ENCODE measurements at places on chromosomes 1 and 21.

- no peak for DNase-seq
Measured at GRCh38 chr1:1833916-1834325, 55.7 kb upstream of the NADK start.

GRCh38 chr1:183887826-183888819 lies 83.2 kb downstream of the RGL1 start:
- peak; percentile 31 for DNase-seq

DNA sequence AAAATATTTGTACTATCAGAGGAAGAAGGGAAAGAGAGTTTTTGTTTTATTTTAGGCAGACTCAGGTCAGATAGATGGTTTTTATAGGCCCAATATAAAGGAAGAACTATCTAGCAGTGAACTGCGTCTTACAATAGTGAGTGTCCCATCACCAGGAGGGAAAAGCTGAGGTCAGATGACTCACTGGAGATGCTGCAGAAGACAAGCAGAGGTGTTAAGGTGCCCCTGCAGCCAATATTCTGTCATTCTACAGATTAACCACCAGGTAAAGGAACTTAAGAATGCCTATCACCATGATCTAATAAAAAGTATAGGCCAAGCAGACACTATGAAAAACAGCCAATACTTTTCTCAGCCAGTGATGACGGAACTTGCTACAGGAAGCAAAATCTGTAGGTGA lies 29.6 kb downstream of the IVNS1ABP start:
- DNase-seq = no peak

GRCh38 chr1:179295164-179295755 lies 1.7 kb downstream of the SOAT1 start:
- peak; percentile 39 for DNase-seq

- DNase-seq = no peak
Measured at GRCh38 chr1:81493102-81493869, 307.4 kb upstream of the ADGRL2 start.

GRCh38 chr1:15128520-15129313 lies 24.8 kb upstream of the TMEM51 start:
- peak; percentile 67 for DNase-seq

GRCh38 chr1:237115035-237115434 lies 73.1 kb downstream of the RYR2 start:
- DNase-seq = no peak

- DNase-seq = no peak
Measured at GRCh38 chr1:40954626-40955025, 24.9 kb upstream of the CTPS1 start.

- DNase-seq = no peak
Measured at GRCh38 chr1:29392036-29392435, 155.7 kb downstream of the PTPRU start.

DNA sequence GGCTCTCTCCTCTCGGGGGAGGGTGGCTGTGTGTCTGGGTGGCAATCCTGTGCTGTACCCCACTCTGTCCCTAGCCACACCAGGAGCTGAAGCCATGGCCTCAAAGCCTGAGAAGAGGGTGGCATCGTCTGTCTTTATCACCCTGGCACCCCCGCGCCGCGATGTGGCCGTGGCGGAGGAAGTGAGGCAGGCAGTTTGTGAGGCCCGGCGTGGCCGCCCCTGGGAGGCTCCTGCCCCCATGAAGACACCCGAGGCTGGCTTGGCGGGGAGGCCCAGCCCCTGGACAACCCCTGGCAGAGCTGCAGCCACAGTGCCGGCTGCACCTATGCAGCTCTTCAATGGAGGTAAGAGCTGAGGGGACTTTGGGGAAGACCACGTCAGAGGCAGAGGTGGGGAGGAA lies 6.3 kb downstream of the FBLIM1 start:
- no peak for DNase-seq

DNA sequence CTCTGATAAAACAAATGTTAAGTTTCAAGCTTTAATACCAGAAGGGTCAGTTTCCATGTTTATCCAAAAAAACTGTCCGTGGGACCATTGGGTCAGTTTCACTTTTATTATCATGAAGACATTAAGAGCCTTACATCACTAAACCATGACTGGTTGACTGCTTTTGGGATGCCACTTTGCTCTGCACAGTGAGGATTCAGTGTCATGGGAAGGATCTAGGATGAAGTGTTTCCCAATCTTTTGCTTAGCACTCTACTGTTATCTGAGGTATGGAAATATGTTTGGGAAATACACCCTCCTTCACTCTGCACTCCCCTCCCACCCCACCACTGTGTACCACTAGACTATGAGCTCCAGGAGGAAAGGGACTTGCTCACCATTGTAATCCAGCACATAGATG lies 16.3 kb downstream of the RPS6KC1 start:
- no peak for DNase-seq

- DNase-seq = no peak
Measured at GRCh38 chr1:202014915-202015661, 4.7 kb downstream of the ELF3 start.

DNA sequence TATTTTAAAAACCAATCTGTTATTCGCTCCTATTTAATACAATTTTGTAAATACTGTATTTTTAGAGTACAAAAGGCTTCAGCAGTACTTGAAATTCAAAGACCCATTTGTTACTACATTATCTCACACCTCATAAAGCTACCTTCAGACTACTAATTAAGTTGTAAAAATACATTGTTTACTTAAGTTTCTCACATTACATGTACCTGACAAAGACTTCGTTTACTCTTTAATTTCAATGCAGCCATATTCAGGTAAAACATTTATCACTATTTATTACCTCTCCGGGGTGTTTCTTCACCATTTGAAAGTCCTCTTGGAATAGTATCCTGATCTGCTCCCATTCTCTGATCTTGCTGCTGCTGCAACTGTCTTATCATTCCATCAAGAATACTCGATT lies 55.2 kb downstream of the BRWD1 start:
- DNase-seq = no peak

- peak; percentile 73 for DNase-seq
Measured at GRCh38 chr1:42146626-42147320, 6.4 kb upstream of the GUCA2B start.

GRCh38 chr1:8551057-8551456 lies 233.1 kb downstream of the SLC45A1 start:
- DNase-seq = no peak

DNA sequence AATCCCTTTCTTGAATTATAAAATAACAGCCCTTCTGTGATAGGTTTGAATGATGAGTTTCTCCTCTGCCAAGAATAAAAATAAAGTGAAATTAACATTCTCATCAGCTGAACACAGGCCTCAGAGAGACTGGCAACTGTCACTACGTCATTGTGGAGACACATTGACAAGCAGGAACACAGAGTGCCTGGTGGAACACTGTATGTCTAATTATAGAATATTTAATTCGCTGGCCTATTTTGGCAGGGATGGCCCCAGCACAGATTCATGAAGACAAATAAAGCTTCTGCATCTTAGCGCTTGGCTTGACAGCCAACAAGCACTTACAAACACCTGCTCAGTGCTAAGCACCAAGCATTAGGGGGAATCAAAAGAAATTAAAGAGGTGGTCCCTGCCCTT lies 52.0 kb upstream of the SMYD2 start:
- DNase-seq = no peak

GRCh38 chr1:149916898-149917252 lies 769 bp downstream of the SV2A start:
- DNase-seq = no peak

- no peak for DNase-seq
Measured at GRCh38 chr1:1132956-1133750, 17.3 kb upstream of the C1orf159 start.

DNA sequence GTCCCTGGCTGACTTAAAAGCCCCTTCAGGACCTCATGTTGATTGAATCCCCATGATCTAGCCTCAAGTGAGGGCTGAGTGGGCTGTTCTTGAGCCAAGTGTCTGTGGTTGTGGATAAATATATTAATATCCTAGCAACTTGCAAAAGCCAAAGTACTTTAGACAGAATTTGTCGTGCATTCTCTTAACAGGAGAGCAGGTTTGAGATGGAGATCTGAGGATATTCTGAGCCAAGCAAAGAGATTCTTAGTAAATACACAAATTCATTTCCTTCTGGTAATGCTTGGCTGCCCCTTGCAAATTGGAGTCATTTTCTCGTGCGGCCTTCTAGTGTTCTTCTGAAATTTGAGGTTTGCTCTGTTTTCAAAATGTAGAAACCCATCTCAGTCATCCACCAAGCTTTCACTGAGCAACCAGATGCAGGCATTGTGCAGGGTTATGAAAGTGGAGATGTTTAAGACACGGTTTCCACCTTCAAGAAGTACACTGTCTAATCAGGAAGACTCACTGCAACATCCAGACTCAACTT lies 242.1 kb upstream of the JUN start:
- DNase-seq = no peak

- DNase-seq = no peak
Measured at GRCh38 chr21:42567861-42568260, 54.2 kb downstream of the SLC37A1 start.

GRCh38 chr1:210676539-210676938 lies 347.8 kb downstream of the HHAT start:
- no peak for DNase-seq
